ENCODE measurements at places on chromosomes 4 and X.
A peak's percentile ranks its signal among the peaks of the same experiment; 100 is the strongest.

- DNase-seq = peak; percentile 19
Measured at GRCh38 chrX:74421036-74421739, at the start of gene SLC16A2. Gene SLC16A2, plus strand, starts transcription at chrX:74421493. Its CDS starts 145 bp downstream, at chrX:74421638.

- DNase-seq = no peak
Measured at GRCh38 chr4:48047421-48047844, 30.9 kb downstream of the NIPAL1 start.

DNA sequence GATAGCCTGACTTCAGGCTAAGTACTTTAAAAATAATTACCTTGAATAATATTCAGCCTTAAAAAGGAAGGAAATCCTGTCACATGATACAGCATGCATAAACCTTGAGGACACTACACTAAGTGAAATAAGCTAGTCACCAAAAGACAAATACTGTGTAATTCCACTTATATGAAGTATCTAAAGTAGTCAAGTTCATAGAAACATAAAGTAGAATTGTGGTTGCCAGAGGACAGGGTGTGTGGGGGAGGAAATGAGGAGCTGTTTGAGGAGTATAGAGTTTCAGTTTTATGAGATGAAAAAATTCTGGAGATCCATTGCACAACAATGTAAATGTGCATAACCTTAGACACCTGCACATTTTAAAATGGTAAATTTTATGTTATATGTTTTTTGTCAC is 5.6 kb upstream of the STPG2 start:
- DNase-seq = no peak

GRCh38 chr4:17933126-17933525 is 88.4 kb downstream of the LCORL start:
- DNase-seq = peak; percentile 11

DNA sequence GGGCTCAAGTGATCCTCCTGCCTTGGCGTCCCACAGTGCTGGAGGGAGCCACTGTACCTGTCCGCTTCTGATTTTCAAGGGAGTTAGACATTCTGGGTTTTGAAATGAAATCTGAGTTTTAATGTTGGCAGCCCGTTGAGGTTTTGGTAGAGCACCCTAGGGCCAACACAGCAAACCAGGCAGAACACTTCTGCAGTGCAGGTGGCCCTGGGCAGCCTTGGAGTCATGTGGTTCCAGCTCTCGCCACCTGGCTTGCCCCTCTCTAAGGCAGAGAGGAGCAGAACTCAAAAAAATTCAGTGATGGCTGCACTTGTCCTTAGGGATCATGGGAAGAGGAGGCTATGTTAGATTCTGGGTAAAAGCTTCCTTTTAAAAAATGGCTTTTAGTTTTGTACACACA is 74.9 kb downstream of the CLDN34 start:
- no peak for DNase-seq

DNA sequence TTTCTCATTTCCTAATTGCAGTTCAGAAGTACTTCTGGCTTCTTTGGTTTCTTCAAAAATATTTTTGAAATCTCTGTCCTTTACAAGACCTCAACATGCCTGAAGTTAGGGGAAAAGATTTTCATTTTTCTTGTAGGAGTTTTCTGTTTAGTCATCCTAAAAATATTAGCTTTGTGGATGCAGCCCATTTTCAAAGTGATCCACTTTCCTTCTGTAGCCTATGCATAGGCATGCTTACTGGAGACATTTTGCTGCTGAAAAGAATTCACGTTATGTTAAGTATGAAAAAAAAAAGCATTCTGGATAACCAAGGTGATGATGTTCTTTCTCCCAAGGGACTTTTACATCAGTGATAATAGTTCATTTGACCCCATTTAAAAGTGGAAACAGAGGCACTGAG is 245.6 kb downstream of the THOC2 start:
- no peak for DNase-seq

- no peak for DNase-seq
Measured at GRCh38 chr4:2321279-2322196, 59.6 kb upstream of the MXD4 start.

DNA sequence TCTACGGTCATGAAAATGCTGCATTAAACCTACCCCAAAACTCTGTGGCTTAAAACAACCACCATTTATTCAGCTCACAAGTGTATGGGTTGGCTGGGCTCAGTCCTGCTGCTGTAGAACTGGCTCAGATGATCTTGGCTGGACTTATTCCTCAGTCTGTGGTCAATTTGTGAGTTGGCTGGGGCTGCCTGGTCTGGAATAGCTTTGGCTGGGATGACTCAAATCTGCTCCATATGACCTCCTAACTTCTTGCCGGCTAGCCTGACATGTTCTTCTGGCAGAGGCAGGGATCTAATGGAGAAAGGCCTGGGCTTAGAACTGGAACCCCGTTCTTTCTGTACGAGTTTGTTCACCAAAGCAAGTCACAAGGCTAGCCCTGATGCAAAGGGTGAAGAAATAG is 71.7 kb downstream of the CFAP299 start:
- DNase-seq = no peak

GRCh38 chrX:115177932-115178331 is 11.3 kb upstream of the RBMXL3 start:
- DNase-seq = no peak

DNA sequence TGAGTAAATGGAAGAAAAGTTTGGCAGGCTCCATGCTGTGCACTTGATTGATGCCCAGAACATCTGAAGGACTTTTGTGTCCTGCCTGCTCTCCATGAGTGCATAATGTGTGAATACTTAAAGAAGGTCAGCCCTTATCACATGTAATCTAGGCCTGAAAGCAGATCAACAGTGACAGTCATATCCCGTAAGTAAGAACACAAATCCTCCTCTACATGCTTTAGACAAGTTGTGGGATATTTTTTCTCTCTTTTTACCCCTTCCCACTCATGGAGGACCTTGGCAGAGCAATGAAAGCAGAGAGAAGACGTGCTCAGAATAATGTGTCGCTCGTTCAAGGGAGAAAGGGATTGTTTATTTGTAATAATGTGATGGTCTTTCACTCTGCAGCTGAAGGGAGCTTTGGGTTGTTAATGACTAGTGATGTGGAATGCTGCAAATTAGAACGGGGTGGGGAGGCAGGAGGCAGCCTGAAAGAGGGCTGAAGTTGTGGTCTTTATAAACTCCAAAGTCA is 286.6 kb downstream of the BMPR1B start:
- DNase-seq = no peak

DNA sequence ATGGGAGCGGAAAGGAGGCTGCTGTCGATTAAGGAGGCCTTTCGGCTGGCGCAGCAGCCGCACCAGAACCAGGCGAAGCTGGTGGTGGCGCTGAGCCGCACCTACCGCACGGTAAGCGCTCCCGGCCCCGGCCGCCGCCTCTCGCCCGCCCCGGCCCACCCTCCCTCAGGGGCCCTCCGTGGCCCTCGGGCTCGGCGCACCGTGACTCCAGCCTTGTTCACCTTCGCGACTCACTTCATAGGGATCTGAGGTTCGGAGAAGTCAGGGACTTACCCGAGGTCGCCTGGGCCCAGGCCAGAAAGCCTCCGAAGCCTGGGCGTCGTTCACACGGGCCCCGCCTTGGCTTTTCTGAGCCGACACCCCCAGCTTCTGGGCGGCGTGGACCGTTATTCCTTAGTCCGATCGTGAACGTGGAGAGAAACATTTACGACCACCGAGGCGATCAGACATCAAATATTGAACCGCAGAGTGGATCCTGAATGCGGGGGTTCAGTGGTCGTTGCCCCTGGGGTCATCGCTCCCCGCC is 362 bp downstream of the NCAPG start:
- DNase-seq = no peak

DNA sequence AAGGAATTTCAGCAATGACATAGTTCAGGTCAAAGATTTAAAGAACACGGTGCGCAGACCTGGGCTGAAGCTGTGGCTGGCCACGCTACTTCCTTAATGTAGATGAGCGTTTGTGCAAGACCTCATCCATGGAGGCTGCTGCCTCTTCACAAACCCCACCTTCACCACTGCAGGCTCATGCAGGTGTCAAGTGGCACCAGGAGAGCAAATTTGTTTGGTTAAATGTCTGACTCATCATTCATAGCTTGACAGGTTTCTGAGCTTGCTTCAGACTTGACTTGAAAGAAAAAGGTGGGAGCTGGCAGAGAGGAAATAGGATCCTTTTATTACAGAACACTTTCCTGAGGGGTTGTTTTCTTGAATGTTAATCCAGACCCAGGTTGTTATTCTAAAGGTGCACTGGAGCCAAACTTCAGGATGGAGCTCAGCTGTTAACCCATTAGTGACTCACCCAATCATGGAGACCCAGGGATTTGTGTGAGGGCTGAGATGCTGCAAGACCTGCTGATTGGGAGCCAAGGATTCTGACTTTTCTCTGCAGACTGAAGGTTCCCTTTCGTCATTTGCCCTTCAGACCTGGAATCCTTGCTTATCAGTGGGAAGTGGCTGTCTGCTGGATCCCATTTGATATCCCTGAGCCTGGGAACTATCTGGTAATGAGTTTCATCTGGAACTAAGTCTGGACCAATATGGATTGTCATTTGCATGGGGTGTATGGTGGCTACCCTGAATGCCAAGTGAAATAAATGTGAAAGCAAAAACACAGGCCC is 315.3 kb downstream of the PTTG2 start:
- DNase-seq = no peak

GRCh38 chr4:16270454-16271328 is 44.4 kb upstream of the TAPT1 start:
- DNase-seq = no peak

GRCh38 chr4:15926486-15926885 is 12.1 kb downstream of the FGFBP1 start:
- no peak for DNase-seq

DNA sequence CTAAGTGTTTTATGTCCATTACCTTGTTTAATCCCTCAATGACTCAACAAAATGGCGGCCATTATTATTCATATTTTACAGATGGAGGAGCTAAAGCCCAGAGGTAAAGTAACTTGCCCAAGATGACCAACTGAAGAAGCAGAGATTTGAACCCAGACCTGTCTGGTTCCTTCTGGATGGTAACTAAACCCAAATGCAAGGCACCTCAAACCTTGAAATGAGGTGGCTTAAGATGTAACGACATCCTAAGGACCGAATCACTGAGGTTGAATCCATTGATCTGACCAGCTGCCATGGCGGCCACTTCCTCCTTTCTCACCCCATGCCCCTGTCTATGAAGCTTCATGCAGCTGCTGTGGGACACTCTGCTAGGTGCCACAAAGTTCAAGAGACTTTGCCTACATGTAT is 932 bp downstream of the TLR10 start:
- no peak for DNase-seq

GRCh38 chr4:153791746-153792617 is 3.1 kb upstream of the SFRP2 start:
- DNase-seq = no peak

GRCh38 chr4:153426207-153426885 is 39.8 kb upstream of the TMEM131L start:
- no peak for DNase-seq

GRCh38 chrX:49233176-49233575 is at the start of gene CACNA1F:
Gene CACNA1F, minus strand, starts transcription at chrX:49233340. Its CDS starts 31 bp downstream, at chrX:49233309.
- DNase-seq = no peak

- DNase-seq = no peak
Measured at GRCh38 chr4:77110730-77111129, 34.9 kb upstream of the CCNI start.

GRCh38 chr4:4655901-4656300 is 114.1 kb upstream of the STX18 start:
- no peak for DNase-seq

DNA sequence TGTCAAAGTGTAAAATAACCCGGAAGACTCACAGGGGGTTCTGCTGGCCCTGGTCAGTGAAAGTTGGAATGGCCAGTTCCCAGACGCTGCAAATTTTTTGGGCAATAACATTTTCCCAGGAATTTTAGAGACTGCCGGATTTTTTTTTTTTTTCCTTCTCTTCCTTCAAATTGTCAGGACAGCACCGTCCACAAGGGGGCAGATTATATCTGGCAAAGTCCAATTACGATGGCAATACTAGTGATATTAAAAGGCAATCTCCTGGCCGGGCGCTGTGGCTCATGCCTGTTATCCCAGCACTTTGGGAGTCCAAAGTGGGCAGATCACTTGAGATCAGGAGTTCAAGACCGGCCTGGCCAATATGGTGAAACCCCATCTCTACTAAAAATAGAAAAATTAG is 20.5 kb downstream of the SLC25A5 start:
- peak; percentile 49 for DNase-seq

DNA sequence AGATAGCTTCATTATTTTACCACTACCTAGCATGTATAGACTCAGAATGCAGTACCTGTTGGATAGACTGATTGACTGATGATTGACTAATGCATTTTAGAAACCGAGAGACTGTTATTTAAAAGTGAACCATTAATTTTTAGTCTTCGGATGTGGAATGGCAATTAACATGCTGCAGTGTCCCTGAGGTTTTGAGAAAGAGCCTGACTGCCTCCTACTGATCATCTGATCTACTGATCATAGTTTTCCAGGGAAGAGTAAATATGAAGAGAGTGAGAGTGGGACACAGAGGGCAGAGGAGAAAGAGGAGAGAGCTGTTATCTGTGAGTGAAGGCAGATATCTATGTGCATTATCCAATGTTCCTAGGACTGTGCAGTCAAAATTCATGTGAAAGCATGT is 764.7 kb downstream of the TRIML1 start:
- DNase-seq = no peak

GRCh38 chr4:141642711-141643110 is 6.3 kb downstream of the IL15 start:
- no peak for DNase-seq

- DNase-seq = no peak
Measured at GRCh38 chrX:121085612-121086010, 38.2 kb downstream of the GLUD2 start.

GRCh38 chr4:74325886-74326285 is 17.6 kb downstream of the EPGN start:
- DNase-seq = no peak

DNA sequence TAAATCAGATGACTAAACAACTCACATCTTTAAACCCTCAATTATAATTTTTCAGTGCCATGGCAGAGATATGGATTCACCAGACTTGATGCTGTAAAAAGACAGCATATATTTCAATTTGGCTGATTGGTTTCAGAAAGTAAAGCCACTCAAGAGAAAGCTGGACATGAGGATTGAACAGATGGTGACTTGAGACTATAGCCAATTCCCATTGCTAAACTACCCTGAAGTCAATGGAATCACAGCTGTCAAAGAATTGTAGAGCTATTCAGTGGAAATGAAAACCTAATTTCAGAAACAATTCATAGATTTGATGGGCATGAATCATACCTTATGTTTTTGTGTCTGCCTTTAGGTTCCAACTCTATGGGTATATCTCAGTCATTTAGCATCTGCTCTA is 510.6 kb upstream of the BOD1L1 start:
- DNase-seq = no peak

DNA sequence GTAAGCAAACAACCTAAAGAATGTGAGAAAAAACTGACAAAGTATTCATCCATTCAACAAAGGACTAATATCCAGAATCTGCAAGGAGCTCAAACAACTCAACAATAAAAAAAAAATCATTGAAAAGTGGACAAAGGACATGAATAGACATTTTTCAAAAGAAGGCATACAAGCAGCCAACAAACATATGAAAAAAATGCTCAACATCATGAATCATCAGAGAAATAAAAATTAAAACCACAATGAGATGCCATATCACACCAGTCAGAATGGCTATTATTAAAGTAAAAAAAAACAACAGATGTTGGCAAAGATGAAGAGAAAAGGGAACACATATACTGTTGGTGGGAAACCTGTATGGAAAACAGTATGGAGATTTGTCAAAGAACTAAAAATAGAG is 120.7 kb upstream of the ADGRL3 start:
- DNase-seq = no peak

Data from ACHN (cell line).